ENCODE measurements at places on chromosomes 7 and 10. TPM values are rescaled to one million over a fixed set of nuclear protein-coding genes. Genes with fewer than 3 reads are reported as not detected.

Gene SPACDR
- total RNA-seq = 4.1 TPM

Gene COPG2
- 9.4 TPM for total RNA-seq

Gene IGF2BP3
- 117 TPM for total RNA-seq

Gene PNLIPRP2
- total RNA-seq = not detected

Gene VWDE
- 0.11 TPM for total RNA-seq

Gene STEAP2
- 4.2 TPM for total RNA-seq

Gene ADIRF
- total RNA-seq = 2.8 TPM

Gene TRIM50
- total RNA-seq = not detected

Gene RBM20
- total RNA-seq = not detected

Gene TRIL
- 0.97 TPM for total RNA-seq

Gene ANKRD30A
- total RNA-seq = not detected
